ENCODE measurements at places on chromosomes 16 and 17.

DNA sequence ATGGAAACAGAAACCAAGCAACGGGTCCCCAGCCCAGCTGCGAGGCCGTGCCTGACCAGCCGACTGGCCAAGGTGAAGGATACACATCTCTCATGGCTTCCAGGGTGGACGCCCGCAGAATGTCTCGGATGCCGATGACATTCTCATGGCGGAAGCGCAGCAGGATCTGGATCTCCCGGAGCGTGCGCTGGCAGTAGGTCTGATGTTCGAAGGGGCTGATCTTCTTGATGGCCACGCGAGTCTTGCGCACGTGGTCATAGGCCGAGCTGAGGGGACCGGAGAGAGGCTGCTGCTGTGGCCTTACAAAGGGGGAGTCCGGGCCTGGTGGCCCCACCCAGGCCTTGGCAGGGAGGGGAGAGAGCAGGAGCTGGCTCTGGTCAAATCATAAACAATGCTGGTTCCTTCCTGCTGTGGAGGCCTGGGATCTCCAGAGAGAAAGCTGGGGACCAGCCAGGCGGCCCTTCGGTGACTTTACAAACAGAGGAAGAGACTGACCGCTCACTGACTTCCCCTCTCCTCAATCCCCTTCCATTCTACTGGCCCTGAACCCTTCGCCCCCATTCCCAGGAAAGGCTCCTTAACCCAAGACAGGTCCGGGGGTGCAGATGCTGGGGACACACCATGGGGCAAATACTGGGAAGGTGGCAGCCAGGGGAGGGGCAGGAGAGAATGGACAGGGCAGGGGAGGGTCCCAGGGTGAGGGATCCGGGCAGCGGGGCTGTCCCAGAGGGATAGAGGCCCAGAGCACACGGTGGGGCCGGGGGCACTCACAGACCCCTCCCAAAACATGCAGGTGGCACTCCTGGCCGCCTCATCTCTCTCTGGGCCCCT is 1.1 kb downstream of the MAPK3 start:
- DNase-seq = no peak

GRCh38 chr16:11084876-11085485 is 140.6 kb downstream of the CLEC16A start:
- no peak for DNase-seq

DNA sequence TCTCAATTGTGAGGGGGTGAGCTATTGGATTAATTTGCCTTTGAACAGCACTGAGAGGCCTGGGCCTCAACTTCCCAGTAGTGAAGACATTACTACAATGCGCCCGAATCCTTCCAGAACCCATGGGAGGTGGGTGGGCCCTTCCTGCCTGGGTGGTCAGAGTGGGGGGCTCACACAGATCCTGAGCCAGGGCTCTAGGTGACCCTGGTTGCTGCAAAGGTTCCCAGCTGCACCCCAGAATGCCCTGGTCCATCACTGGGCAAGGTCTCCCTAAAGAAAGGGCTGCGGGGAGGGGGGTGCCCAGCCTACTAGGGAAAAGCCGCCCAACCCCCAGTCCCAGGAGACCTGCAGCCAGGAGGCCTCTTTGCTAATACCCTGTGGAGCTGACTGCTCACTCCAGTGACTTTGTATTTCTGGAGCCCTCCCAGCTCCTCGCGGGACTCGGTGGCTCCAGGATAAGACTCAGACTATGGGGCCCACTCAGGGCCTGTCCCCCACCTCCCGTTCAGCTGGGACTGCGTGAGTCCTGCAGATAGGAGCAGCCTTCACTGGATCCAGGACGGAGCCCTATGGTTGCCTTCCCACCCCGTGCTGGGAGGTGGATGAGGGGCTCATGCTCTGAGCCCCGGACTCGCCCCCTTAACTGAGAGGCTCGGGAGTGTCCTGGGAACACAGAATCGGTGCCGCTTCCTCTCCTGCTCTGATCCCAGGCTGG is 40.2 kb downstream of the SLC7A5 start:
- DNase-seq = no peak

DNA sequence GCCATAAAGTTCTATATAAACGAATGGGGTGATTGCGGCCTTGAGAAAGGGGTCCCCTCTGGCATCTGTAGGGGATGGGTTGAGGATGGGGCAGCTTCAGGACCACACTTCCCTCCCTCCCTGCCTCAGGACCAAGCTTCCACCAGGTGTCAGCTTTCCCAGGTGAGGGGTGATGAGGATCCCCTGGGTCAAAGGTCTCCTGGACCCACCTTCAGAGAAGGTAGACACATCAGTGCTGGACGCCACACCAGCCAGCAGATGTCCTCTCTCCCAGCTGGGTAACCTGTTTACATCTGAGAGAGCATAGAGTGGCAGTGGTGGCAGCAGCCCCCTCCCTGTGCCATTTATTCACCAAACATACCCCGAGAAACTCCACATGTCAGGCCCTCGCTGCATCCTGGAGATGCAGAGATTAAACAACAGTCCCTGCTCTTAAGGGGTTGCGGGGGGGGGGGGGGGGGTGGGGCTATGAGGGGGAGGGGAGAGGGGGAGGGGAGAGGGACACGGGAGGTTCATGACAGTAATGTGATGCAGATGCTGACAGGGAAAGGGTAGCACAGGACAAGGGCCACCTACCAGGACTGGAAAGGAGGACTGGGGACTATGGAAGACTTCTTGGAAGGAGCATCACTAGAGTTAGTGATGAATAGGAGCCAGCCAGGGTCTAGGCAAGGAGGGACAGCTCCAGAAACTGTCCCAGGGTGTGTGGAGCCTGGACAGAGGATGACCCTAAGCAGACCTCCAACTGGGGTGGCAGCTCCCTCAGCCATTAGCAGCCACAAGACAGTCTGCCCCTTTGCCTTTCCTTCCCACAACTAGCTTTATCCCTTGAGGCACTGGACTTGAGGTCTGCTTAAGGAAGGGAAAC is 5.0 kb downstream of the PROCA1 start:
- DNase-seq = no peak

DNA sequence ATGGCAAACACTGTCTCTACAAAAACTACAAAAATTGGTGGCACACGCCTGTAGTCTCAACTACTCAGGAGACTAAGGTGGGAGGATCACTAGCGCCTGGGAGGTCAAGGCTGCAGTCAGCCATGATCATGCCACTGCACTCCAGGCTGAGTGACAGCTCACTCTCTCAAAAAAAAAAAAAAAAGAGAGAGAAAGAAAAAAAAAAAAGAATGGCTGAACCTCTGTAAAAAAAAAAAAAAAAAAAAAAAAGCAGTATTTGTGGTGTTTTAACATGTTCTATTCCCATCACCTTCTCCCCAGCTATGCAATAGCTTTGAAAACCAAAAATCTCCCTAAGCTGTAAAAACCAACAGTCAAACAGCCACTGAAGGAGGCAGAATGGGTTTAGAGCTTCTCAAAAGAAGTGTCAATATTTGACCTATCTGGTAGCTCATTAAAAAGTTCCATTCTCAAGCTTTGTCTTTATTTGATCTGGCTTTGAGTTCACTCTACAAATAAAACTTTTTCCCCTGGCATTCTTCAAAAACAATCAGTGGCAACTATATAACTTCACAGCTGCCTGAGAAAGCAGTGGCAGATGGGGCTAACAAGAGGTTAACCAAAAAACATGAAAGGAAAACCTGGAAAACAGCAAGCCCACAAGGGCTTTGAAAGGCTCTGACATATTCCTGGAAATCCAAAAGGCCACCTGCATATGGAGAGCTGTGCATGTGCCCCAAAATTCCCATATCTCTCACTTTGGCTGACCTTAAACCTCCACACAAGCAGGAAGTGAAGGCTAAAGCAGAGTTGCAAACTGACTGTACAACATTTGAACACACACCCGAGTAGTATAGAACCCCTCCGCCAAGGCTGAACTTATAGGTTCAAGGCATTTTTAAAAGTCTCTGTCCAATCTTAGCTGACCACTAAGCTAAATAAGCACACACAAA is 36.0 kb downstream of the USP32 start:
- DNase-seq = no peak

- DNase-seq = no peak
Measured at GRCh38 chr16:64051824-64052223, 1070.0 kb downstream of the CDH11 start.

- no peak for DNase-seq
Measured at GRCh38 chr17:28537219-28537610, 15.2 kb downstream of the UNC119 start.

- no peak for DNase-seq
Measured at GRCh38 chr17:16496820-16497489, 5.0 kb upstream of the LRRC75A start.

- no peak for DNase-seq
Measured at GRCh38 chr17:19237389-19238166, 412 bp downstream of the EPN2 start.

- peak; percentile 87 for DNase-seq
Measured at GRCh38 chr17:48492401-48493298, 38.2 kb downstream of the HOXB1 start.

- DNase-seq = no peak
Measured at GRCh38 chr16:28839899-28840298, 6.2 kb downstream of the TUFM start.
